ENCODE measurements at places on chromosomes 5 and 9. TPM values are rescaled to one million over a fixed set of nuclear protein-coding genes. Genes with fewer than 3 reads are reported as not detected.

The IFNB1 gene
- polyA plus RNA-seq: not detected

DNA sequence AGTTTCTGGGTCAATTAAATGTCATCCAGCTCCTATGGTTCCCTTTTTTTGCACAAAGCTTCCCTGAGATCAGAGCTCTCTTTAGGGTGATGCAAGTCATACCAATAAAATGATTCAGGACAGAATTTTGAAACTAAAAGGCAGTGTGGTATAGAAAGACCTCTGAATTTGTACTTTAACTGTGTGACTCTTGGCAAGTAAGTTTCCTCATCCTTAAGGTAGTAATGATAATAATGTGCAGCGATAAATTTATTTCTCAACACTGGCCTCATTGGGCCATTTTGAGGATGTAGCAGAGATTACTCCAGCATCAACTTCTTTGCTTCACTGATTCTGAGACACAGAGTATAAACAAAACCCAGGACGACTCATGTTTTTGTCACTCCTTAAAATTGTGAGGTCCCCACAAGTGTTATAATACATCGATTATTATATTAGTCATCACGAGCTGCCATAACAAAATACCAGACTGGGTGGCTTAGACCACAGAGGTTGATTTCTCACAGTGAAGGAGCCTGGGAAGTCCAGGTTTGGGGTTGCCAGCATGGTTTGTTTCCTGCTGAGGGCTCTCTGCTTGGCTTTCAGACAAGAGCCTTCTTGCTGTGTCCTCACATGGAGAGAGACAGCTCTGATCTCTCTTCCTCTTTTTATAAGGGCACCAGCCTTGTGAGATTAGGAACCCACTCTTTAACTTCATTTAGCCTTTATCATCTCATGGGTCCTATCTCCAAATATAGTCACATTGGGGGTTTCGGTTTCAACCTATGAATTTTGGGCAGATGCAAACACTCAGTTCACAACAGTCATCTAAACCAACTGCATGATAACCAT is 293.0 kb downstream of the ZNF608 start:
- H3K4me3 ChIP-seq: no peak overlapping the region
- H3K27me3 ChIP-seq: no peaks in the 10 kb centered on the region
- no peak for DNase-seq
- H3K27ac ChIP-seq: no peak overlapping the region

DNA sequence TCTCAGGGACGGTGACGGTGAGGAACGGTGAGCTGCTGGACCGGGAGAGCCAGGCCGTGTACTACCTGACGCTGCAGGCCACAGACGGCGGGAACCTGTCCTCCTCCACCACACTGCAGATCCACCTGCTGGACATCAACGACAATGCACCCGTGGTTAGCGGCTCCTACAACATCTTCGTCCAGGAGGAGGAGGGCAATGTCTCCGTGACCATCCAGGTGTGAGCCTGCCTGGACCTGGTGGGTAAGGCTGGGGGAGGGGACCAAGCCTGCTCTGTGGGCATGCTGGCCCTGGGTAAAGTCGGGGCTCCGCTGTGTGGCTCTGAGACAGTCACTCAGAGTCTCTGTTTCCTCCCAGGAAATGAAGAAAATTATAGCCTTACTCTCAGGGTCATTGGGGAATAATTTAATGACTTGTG is 29.3 kb downstream of the CDHR2 start:
- H3K4me1 ChIP-seq: peaks cover 11% of the 10 kb centered on the region
- H3K4me3 ChIP-seq: no peak overlapping the region
- no peak overlapping the region for H3K27ac ChIP-seq
- H3K36me3 ChIP-seq: no peaks in the 10 kb centered on the region
- no peaks in the 10 kb centered on the region for H3K27me3 ChIP-seq

The DNAJC18 gene
- 9.1 TPM for polyA plus RNA-seq

DNA sequence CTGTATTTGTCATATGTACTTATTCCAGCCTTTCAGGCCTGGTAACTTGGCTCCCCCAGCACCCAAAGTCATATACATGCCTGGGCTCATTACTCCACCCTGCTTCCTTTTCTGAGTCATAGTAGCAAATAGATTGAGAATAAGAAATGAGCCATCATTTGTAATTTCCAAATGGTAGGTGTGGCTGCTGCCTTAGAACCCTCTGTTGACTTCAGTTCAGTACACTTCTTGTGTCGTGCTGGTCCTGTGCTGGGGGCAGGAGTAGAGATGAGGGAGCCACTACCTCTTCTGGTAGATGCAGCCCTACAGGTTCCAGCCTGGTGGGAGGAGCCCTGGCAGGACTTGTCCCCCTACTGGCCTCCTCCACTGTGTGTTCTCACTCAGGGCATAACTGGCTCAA is 11.1 kb downstream of the GM2A start:
- no peak overlapping the region for H3K27ac ChIP-seq
- DNase-seq: no peak
- peaks cover 15% of the 10 kb centered on the region for H3K4me1 ChIP-seq
- peaks cover 12% of the 10 kb centered on the region for H3K36me3 ChIP-seq

DNA sequence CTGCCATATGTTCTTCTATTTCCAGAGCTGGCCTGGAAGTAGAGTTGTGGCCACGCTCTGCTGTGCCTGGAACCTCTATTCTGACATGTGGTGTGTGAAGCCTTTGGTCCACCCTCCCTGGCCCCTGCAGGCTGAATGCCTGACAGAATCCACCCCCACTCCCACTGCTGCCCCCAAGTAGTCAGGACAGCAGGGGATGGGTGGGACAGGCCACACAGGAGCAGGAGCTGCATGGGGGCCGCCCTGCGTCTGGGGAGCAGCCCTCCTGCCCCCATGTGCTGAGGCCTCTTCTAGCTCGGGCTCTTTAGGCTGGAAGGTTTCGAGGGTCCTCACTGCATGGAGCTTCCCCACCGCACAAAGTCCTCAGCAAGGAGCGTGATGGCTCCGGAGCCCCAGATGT is 32.6 kb upstream of the IRX4 start:
- peaks cover 5% of the 10 kb centered on the region for H3K4me1 ChIP-seq
- H3K27ac ChIP-seq: no peak overlapping the region
- H3K4me3 ChIP-seq: no peak overlapping the region
- DNase-seq: no peak

The TMC1 gene
- polyA plus RNA-seq: not detected

DNA sequence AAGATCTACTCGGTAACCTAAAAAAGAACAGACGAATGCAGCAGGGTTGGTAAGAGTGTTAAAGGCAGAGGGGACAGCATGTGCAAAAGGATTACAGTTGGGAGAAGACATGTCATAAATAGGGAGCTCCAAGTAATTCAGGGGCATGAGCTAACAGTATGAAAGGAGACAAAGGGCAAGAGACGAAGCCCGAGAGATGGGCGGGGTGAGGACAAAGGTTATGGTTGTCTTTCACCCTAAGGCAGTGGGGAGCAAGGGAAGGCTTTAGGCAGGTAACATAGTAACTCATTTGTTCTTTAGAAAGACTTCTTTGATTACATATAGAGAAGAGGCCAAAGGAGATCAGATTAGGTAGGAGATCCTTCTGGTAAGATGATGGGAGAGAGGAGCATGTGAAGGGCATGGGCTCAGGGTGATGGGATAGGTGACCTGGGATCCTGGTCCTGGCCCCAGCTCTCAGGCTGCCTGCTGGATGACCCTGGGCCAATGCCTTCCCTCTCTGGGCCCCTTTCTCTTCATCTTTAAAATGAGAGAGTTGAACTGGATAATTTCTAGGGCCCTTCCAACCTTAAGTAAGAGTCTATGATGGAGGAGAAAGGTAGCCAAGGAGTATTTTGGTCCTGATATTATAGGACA is 19.5 kb downstream of the MORN5 start:
- no peaks in the 10 kb centered on the region for H3K36me3 ChIP-seq
- no peak for DNase-seq
- H3K4me1 ChIP-seq: no peaks in the 10 kb centered on the region
- no peak overlapping the region for H3K27ac ChIP-seq

The RNF183 gene
- polyA plus RNA-seq: not detected

DNA sequence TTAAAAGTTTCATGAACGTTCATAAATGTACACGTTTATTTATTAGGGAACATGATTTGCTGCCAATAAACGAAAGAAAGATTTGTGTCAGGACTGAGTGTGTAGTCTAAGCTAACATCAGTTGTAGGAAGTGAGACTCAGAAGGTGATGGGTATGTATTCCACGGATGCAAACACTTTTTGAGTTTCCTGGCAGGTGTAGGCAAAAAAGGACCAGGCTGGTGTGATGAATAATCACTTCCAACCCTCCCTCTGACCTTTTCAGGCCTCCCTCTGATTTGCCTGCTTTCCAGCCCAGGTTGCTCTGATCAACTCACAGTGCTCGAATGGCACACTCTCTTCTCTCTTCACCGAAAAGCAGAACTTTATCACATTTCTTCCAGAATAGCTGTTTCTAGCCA is 51.8 kb downstream of the BASP1 start:
- H3K36me3 ChIP-seq: no peaks in the 10 kb centered on the region
- no peak overlapping the region for H3K4me3 ChIP-seq
- H3K4me1 ChIP-seq: no peaks in the 10 kb centered on the region
- DNase-seq: no peak
- no peaks in the 10 kb centered on the region for H3K27me3 ChIP-seq
- no peak overlapping the region for H3K27ac ChIP-seq

GRCh38 chr5:140223567-140223966 is 48.6 kb downstream of the CYSTM1 start:
- no peak for DNase-seq
- no peaks in the 10 kb centered on the region for H3K27me3 ChIP-seq
- no peak overlapping the region for H3K4me3 ChIP-seq
